Astrocyte (in vitro differentiated cells and primary cell): ENCODE measurements at places on chromosomes 6 and 20. TPM values are rescaled to one million over a fixed set of nuclear protein-coding genes. Genes with fewer than 3 reads are reported as not detected.

DNA sequence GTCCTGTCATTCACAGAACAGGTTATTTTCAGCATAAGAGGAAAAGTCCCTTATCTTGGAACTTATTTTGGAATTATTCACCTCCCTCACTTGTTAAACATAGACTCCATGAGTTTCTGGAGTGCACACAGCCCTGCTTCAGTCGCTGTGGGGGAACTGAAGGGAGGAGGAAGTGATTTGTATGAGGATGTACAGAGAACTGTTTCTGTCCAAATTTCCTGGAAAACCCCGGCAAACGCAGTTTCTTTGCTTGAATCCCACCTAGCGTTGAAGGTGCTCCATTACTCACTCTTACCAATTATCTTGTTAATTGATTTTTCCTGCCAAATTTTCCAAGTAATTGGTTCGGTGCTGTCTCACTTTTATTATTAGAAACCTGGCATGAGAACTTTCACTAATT, 78.0 kb upstream of the AGPAT4 start:
- no peaks in the 10 kb centered on the region for H3K36me3 ChIP-seq
- no peaks in the 10 kb centered on the region for H3K27me3 ChIP-seq
- H3K4me3 ChIP-seq, result no peak overlapping the region
- H3K27ac ChIP-seq, result no peak overlapping the region

- H3K36me3 ChIP-seq, result no peaks in the 10 kb centered on the region
- DNase-seq, result no peak
- no peak overlapping the region for H3K4me3 ChIP-seq
- no peaks in the 10 kb centered on the region for H3K4me1 ChIP-seq
- H3K27ac ChIP-seq, result no peak overlapping the region
Observed at GRCh38 chr6:65760285-65760684, 53.3 kb upstream of the EYS start.

GRCh38 chr6:14468647-14469321, 351.2 kb downstream of the CD83 start:
- no peaks in the 10 kb centered on the region for H3K36me3 ChIP-seq
- H3K4me3 ChIP-seq, result no peak overlapping the region
- H3K4me1 ChIP-seq, result peaks cover 7% of the 10 kb centered on the region
- H3K27me3 ChIP-seq, result no peaks in the 10 kb centered on the region
- no peak overlapping the region for H3K27ac ChIP-seq

Gene OR2J3
- not detected in 2 replicates for total RNA-seq

Gene CST2
- 1.7 and 2.9 TPM in 2 replicates for total RNA-seq

DNA sequence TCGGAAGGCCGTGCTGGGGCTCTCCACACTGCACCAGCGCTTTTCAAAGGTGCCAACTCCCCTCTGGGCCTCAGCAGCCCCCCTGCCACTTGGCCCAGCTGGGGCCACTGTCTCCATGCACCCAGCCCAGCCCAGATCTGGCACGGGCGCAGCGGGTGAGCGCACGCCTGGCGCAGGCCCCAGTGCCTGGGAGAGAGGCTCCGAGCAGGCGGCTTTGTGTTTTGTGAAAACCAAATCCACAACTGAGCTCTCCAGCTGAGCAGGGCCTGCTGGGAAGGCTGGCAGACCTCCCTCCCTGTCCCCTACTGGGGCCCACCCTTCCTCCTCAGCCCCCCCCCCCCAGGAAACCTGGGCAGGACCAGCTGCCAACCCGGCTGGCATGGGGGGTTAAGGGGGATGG, 17.0 kb downstream of the MDGA1 start:
- no peak overlapping the region for H3K4me3 ChIP-seq
- no peaks in the 10 kb centered on the region for H3K36me3 ChIP-seq
- no peaks in the 10 kb centered on the region for H3K4me1 ChIP-seq
